ENCODE measurements at places on chromosomes 2 and 18.

- DNase-seq: no peak
These were observed 57.2 kb upstream of the SPOPL start for GRCh38 chr2:138444411-138444810.

DNA sequence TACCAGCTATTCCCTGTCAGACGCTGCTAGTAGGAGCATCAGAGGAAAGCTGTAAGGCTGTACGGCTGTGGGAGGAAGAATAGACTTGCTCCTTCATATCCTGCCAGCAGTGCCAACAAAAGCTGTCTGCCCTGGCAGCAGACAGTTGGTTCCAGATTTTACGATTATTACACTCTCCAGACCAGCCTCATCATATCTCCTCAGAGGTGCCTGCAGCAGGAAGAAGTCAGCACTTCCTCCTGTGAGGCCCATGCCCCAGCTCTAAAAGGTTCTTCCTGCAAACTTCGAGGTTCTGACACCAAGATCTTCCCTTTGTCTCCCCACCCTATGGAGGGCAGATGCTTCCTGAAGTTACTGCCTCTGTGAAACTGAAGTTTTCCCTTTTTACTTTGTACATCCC is 537.7 kb upstream of the PKDCC start:
- DNase-seq: no peak

GRCh38 chr2:118177884-118178283 is 89.6 kb downstream of the INSIG2 start:
- DNase-seq: no peak

DNA sequence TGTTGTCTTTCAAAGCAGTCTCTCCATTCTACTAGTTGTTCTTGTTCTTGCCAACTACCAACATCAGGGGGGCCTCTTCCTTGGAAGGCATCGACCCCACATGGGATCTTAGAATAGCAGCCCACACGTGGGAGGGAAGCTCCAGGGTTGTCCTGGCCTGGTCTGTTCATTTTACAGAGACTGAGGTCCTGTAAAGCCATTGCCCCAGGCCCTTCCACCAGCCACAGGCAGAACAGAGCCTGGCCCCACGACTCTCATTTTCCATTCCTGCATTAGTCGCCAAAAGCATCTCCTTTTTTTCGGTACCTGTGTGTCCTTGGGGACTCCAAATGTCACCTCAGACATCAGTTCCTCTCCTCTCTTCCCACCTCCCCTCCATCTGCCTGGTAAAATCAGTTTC is 28.0 kb downstream of the CNGA3 start:
- DNase-seq: no peak

DNA sequence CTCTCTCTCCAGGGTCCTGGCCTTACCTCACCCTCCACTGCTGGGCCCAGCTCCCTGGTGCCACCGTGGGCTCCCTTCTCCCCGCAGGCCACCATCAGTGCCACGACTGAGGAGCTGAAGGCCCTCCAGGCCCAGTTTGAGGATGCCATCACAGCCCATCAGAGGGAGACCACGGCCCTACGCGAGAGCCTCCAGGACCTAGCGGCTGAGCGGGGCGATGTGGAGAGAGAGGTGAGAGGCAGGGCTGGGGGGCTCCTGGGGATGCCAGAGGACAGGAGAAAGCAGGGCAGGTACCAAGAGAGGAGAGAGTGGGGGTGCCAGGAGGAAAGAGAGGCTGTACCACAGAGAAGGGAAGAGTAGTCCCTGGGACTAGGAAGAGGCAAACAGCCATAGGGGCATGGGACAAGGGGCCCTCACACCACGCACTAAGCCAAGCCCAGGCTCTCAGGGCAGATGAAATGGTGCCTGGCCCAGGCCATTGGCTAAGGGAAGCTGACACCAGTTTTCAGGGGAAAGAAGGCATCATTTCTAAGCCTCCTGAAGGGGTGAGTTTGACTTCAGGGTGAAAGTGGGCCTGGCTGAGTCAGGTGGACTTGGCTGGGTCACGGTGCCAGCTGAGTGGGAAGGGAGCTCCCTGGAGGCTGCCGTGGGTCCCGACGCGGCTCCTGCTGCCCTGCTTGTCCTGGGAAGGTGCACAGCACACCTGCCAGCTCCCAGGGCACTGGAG is 39.0 kb upstream of the SNED1 start:
- no peak for DNase-seq

GRCh38 chr2:27032495-27033252 is at the start of gene TMEM214:
Gene TMEM214, plus strand, starts transcription at chr2:27032965. Its CDS starts 51 bp downstream, at chr2:27033016.
- peak; percentile 87 for DNase-seq

- no peak for DNase-seq
These were observed 6.8 kb upstream of the EFHD1 start for GRCh38 chr2:232626584-232626983.

DNA sequence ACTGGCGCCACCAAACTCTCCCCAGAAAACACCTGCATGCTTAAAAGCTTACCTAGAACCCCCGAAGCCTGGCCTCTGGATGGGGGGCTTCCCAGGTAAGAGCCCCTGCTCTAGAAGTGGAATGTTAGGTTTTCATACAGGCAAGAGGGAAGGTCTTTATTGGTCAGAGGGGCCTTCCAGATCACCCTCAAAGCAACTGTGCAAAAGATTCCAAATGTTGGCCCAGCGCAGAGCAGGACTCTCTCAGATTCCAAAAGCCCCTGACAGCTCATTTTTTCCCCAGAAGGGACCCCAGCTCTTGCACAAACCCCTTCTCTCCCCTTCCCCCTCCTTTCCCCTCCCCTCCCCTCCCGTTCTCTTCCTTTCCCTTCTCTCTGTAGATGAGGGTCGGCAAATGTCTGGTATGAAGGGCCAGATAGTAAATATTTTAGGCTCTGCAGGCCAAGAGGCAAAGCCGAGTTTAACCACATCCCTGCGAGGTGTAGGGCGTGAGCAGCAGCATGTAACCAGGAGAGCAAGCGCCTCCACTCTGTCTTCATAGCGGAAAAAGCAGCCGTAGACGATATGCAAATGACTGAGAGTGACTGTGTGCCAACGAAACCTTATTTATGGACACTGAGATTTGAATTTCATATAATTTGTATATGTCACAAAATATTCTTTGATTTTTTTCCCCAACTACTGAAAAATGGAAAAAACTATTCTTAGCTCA is 116.9 kb downstream of the SMAD7 start:
- no peak for DNase-seq

- peak; percentile 88 for DNase-seq
These were observed 12.6 kb upstream of the DLX1 start for GRCh38 chr2:172072706-172073105.

DNA sequence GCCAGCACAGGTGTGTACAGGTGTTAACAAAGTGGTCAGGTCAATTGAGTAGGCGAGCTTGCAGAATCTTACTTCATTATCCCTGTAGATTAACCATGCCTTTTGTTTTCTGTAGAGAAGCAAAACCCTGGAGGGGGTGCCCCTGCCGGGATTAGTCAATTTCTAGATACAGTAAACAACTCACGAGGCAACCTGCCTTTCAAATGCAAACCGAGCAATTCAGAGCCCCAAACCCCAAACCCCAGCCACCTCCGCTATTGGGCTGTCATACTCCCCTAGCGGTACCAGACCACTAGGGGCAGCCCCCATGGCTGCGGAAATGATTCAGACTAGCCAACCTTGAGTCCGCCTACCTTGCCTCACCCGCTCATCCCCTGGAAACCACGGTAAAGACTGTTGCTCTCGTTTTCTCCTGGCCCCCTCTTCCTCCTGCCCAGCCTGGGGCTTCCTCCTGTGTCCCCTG is 61.4 kb upstream of the KIF5C start:
- no peak for DNase-seq

DNA sequence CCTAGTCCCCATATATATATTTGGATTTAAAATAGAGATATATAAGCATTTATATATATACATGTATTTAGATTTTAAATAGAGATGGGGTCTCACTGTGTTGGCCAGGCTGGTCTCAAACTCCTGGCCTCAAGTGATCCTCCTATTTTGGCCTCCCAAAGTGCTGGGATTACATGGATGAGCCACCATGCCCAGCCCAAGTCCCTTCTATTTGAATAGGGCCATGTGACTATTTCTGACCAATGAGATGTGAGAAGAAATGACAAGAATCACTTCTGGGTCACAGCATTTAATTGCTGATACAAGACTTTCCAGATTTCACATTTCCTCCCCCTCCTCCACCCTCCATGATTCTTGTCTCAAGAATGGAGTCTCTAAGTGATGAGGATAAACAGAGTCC is 6.4 kb upstream of the RBM43 start:
- no peak for DNase-seq

GRCh38 chr18:37409878-37410277 is 155.7 kb downstream of the CELF4 start:
- DNase-seq: peak; percentile 35

- DNase-seq: no peak
These were observed 99.6 kb downstream of the BABAM2 start for GRCh38 chr2:27990030-27990590.

GRCh38 chr2:142872882-142873724 is 4.4 kb upstream of the KYNU start:
- DNase-seq: no peak

- DNase-seq: no peak
These were observed 78.9 kb downstream of the MAP4K4 start for GRCh38 chr2:101776172-101777043.

DNA sequence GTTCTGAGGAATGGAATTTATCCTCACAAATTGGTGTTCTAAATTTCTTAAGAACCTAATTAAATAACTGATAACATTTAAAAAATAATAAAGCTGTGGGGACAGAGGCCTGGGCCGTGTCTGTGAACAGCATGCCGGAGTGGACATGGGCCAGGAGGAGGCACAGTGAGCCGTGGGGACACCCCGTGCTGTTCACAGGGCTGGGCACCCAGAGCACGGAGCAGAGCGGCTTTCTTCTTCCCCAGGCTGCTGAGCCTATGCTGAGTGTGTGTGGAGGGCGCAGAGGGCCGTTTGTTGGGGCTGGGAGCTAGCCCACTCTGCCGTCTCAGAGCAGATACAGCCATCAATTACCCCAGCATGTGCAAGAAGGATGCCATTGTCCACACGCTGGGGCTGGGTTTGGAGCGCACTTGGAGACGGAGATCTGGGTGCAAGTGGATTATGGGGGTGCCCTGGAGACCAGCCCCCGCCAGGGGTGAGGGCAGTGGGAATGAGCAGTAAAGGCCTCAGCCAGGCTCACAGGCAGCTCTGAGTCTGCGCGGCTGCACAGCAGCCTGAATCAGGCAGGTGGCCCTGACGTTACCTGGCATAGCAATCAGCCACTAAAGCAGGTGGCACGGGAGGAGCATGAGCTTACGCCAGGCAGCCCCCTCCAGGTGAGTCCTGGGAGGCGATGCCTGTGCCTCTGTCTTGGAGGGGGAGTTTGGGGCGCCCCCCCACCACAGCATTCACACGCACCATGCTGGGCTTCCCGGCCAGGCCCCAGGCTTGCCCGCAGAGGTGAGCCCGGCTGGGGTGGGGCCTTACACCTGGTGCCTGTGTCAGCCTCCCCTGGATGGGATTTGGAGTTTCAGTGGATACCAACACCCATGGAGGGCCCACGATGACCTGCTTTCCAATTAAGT is 52.1 kb upstream of the SLC66A3 start:
- DNase-seq: peak; percentile 75

- DNase-seq: no peak
These were observed 218.8 kb downstream of the CYP26B1 start for GRCh38 chr2:71928734-71929481.

- DNase-seq: peak; percentile 61
These were observed 63.3 kb downstream of the BOD1L2 start for GRCh38 chr18:57210107-57210715.

- no peak for DNase-seq
These were observed 36.4 kb downstream of the TACR1 start for GRCh38 chr2:75162897-75163296.

DNA sequence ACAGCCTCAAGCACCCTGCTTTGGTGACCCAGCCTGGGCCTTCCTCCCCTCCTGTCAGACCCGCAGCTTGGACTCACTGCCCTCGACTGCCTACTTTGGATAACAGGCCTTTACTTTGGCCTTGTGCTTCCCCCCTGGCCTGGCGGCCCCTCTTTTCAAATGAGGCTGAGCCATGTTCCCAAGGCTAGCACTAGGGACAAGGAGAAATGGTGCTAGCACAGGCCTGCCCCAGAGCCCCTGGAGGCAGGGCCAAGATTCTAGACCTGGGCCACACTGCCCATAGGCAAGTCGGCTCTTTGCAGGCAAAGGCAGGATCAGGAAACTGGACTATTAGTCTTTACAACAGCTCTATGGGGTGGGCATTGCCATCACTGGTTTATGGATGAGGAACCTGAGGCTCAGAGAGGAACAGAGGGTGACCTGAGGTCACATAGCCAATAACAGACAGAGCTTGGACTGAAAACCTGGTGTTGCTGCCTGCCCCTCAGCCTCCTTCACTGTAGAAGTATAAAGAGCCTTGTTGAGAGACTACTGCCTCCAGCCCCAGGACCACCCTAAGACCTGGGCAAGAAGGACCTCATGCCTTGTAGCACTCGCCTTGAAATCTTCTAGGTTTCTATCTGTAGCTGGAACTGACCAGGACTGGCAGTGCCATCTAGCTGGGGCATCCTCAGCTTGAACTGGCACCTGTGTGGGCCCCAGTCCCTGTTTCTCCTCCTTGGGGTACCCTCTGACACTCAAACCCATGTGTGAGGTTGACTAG is 266.3 kb downstream of the DYSF start:
- DNase-seq: no peak

DNA sequence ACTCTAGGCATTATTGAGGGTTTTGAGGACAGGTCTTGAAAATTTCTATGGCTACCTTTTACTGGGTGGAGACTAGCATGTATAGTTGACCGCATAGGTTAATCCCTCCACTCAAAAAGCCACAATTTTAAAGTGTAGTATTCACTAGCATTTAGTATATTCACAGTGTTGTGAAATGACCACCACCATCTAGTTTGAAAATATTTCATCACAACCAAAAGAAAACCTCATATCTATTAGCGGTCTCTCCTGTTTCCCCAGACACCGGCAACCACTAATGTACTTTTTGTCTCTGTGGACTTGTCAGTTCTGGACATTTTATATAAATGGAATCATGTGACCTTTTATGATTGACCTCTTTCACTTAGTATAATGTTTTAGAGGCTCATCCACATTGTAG is 53.9 kb downstream of the MSH2 start:
- DNase-seq: no peak

DNA sequence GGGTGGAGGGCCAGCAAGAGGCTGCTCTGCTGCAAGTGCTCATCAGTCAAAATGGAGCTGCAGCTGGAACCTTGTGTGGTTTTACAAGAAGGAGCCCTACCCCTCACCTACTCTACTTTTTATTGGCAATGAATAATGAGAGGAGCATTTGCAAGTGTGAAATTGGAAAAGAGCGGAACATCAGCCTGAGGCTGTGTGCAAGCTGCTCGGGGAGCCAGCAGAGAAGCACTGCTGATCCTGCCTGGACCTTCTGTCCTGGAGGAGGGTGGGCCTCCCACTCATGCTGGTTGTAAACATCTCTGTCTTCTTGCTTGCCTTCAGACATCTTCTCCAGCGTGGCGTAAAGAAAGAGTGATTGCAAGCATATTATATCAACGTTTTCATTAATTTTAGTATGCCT is 256.2 kb downstream of the DLGAP1 start:
- DNase-seq: no peak

DNA sequence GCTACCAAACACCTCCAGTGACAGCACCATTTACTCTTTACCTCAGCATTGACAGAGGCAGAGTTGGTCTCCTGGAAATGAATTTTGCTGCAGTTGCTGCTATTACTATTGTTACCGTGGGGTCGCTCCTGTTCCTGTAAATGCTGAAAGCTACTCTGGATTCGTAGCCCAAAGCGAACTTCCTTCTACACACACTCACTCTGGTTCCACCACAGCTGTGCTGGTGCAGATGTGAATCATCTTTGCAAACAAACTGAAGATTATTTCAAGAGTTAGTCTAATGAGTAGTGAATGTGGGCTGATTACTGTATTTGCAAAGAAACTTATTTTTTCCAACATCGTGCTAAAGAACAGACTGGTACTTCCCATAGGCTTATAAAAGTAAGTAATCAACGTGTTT is 304.0 kb downstream of the LPIN1 start:
- no peak for DNase-seq

All from NCI-H2081 (cell line).